Activated CD8-positive, alpha-beta T cell treated with anti-CD3 and anti-CD28 coated beads for 36 hours (primary cell): ENCODE measurements at places on chromosomes 13 and 19.

DNA sequence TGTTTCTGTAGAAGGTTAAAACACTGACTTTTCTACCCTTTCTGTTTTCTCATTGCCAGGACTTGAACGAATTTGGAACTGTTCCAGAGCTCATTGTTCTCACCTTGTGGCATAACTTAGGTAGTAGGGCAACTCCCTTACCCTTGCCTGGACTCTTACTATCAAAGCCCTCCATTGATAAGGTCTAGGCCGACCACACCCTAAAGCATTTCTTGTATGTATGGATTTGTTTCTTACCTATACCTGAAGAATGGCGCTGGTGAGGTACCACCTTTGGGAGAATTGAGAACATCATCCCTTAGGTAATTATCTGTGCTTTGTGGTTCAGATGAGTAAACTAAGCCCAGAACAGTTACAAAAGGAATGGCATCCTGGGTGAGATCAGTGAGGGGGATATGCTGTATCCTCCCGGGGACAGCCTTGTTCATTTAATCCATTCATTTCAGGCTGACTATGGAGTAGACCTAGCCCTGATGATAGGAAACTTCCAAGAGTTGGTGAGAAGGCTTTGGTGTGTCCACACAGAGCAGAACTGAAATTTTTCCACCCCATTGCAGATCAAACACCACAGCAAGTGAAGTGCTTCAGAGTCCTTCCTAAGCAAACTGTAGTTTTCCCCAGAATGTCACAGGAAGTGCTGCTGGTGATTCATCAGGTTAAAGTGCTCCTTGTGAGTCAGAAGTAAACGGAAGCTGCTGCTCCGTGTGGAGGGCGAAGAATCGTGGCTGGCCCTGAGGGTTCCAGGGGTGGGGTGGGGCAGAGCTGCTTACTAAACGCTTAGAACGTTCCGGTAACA lies 113.0 kb downstream of the TEX26 start:
- DNase-seq, result peak; percentile 86

DNA sequence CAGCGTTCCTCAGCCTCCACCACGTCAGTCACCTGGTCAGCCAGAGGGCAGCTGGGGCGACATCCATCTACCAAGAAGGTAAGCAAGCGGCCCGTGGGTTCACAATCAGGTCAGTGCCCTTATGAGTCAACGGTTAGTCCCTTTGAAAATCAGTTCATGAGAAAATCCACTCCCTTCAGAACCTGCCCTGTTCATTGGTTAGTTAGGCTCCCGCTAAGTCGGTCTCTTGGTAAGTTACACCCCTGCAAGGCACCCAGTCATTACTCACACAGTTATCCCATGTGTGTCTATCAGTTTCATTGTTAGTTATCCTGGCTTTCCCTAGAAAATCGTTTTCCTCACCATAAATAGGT lies 564 bp downstream of the SIGLECL1 start:
- DNase-seq, result no peak

GRCh38 chr13:48790199-48790598 lies 136.5 kb downstream of the CYSLTR2 start:
- no peak for DNase-seq

GRCh38 chr13:53494406-53494805 lies 465.8 kb downstream of the OLFM4 start:
- DNase-seq, result no peak

GRCh38 chr19:57888107-57888559 lies 704 bp downstream of the ZNF814 start:
- DNase-seq, result no peak

GRCh38 chr13:41054919-41055619 lies 6.2 kb upstream of the WBP4 start:
- no peak for DNase-seq

DNA sequence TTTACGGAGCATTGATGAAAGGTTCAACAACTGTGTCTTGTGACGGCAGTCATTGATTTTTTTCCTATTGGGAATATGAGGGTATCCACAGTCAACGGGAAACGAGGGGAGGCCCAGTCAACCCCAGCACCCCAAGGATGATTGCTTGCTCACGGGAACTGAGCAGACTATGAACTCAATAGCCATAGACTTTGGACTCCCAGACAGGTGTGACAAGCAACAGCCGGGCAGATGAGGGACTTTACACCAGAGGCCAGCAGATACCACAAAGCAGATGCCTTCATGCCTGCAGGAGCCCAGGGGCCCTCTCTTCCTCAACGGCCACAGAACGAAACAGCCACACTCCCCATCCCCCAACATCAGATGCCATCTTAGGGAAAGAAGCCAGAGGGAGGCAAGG lies 80.3 kb upstream of the FLT1 start:
- DNase-seq, result no peak

- no peak for DNase-seq
These were observed at the start of gene SYNE4 for GRCh38 chr19:36008336-36008978. Gene SYNE4 (minus strand): TSS chr19:36008813. CDS start chr19:36008681, 132 bp downstream.

GRCh38 chr19:13842291-13843103 lies 34.4 kb upstream of the NANOS3 start:
- peak; percentile 71 for DNase-seq

DNA sequence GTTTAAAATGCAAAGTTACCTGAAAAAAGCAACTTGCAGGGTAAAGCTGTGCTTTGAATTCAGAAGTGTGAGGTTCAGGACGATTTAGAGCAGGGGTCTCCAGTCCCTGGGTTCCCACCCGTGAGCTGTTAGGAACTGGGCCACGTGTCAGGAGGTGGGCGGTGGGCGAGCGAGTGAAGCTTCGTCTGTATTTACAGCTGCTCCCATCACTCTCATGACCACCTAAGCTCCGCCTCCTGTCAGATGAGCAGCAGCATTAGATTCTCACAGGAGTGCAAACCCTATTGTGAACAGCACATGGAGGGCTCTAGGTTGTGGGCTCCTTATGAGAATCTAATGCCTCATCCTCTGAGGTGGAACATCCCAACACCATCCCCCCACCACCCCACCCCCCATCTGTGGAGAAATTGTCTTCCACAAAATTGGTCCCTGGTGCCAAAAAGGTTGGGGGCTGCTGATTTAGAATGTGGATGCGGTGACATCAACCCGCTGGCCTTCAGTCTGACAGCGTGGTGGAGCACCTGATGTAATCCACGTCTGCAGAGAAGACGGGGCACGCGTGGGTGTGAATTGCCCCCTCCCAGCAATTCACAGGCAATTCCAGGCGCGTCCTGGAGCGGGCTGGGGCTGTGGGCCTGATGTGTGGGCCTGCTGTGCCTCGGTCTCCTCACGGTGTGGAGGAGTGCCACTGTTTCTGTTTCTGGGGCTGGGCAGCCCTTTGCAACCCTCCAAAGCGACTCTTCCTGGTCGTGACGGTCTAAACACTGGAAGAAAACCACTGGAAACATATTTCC lies 214.0 kb upstream of the SOX1 start:
- no peak for DNase-seq

DNA sequence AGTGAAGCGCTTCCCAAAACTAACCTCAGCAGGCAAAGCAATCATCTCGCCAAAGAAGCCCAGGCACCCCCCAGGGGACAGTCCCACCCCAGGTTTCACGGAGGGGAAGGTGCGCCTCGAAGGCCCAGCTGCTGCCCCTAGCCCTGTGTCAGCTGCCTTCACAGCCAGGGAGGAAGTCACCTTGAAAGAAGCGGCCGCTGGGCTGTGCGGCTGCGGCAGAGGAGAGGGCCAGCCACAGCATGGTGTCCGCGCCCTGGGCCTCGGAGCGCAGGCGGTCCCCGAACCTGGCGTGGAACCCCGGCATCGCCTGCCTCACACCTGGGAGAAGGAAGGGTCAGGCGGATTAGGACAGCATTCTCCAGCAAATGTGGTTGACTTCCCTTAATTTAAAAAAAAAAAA lies 35.0 kb downstream of the DHRS12 start:
- no peak for DNase-seq

- DNase-seq, result no peak
These were observed 38.6 kb downstream of the WDR87 start for GRCh38 chr19:37867831-37868230.

- no peak for DNase-seq
These were observed 678 bp upstream of the CD33 start for GRCh38 chr19:51224163-51224641.

- DNase-seq, result no peak
These were observed 35.7 kb upstream of the FAM216B start for GRCh38 chr13:42745655-42746054.

- no peak for DNase-seq
These were observed at the start of gene RGL3 for GRCh38 chr19:11418549-11419506. Gene RGL3 (minus strand): TSS chr19:11419314. CDS start chr19:11419278, 36 bp downstream.

- no peak for DNase-seq
These were observed 555.2 kb downstream of the SLITRK1 start for GRCh38 chr13:83327091-83327490.

DNA sequence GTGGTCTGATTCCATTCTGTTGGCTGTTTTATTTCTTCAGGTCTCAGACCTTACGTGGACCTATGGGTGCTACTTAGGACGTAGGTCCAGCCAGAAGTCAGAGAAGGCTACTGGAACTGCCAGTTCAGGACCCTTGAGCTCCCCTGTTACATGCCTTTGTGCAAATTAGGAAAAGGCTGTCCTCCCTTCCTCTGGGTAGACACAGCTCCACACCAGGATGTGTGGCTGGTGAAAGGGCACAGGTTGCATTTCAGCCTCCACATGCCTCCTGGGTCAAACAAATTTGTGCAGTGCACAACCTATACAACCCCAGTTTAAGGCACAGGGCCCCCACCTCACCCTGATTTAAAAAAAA lies 43.9 kb upstream of the MAP3K10 start:
- no peak for DNase-seq

DNA sequence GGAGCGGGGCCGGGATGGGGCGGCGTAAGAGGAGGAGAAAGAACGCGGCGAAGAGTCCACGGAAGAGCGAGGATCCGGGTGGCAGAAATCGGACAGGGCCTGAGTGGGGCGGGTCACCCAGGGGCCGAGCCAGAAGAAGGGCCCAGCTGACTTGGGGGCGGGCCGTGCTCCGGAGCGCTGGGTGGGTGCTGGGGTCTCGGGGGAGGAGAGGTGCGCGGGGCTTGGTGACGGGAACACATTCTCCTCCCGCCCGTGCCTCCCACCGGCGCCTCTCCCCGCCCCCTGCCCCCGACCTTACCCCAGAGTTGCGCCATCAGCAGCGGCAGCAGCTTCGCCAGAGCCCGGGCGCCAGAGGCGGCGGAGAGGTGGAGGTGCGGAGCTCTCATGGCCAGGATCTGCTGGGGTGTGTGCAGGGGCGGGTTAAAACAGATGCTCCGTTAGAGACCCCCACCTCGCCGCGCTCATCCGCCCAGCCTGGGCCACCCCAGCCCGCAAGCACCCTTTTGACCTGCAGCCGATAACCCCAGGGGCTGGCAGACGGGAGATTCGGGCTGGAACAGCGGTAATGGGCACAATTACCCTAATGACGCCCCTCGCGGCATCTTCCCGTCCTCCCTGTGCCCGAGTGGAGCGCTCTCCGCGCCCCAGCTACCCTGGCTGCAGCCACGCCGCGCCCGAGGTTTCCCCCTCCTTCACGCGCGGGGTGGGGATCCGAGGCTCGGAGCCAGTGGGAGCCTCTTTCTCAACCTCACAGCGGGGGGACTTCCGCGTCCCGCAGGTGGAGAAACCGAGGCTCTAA lies 565 bp downstream of the KLK10 start:
- DNase-seq, result no peak

- peak; percentile 65 for DNase-seq
These were observed 1.1 kb downstream of the TPT1 start for GRCh38 chr13:45339867-45340266.

DNA sequence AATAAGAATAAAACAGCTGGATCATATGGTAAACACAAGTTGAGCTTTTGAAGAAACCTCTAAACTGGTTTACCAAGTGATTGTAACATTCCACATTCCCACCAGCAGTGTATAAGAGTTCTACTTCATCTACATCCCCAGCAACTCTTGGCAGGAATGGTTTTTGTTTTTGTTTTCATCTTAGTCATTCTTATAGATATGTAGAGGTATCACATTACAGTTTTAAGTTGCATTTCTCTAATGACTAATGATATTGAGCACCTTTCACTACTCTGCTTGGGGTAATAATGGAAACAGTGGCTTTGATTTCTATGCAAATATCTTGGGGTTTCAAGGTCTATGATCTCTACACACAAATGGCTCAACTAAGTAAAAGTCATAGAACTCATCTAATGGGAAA lies 614.5 kb downstream of the TBC1D4 start:
- DNase-seq, result no peak

DNA sequence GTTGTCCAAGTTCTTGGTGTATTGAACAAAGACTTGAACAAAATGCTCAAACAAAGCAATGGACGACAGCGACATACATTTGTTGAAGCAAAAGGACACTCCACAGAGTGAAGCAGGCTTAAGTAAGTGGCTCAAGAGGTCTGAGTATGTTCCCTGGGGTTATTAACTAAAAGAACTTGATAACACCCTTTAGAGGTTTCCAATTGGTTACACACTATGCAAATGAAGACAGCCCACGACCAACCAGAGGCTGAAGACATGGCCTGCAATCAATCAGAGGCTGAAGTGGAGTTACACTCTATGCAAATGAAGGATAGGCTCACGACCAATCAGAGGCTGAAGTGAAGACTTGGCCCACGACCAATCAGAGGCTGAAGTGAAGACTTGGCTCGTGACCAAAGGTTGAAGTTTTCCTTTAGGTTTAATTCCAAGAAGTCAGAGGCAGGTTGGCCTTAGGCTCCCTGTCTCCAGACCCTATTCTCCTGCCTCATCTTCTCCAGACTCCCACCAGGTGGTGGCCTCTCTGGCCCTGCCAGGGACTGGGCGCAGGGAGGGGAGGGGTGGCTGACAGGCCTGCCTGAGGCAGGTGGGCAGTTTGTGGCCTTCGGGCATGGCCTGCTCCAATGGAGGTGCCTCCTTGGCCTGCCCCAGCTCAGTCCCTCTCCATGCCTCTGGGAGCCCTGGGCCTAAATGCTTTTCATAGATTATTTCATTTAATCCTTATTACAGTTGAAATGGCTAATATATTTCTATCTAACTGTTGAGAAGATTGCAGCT lies 38.1 kb downstream of the CCDC169 start:
- no peak for DNase-seq

- DNase-seq, result no peak
These were observed 6.6 kb upstream of the ESD start for GRCh38 chr13:46803586-46803985.

- no peak for DNase-seq
These were observed 158.9 kb downstream of the CACNA1A start for GRCh38 chr19:13347367-13347766.

DNA sequence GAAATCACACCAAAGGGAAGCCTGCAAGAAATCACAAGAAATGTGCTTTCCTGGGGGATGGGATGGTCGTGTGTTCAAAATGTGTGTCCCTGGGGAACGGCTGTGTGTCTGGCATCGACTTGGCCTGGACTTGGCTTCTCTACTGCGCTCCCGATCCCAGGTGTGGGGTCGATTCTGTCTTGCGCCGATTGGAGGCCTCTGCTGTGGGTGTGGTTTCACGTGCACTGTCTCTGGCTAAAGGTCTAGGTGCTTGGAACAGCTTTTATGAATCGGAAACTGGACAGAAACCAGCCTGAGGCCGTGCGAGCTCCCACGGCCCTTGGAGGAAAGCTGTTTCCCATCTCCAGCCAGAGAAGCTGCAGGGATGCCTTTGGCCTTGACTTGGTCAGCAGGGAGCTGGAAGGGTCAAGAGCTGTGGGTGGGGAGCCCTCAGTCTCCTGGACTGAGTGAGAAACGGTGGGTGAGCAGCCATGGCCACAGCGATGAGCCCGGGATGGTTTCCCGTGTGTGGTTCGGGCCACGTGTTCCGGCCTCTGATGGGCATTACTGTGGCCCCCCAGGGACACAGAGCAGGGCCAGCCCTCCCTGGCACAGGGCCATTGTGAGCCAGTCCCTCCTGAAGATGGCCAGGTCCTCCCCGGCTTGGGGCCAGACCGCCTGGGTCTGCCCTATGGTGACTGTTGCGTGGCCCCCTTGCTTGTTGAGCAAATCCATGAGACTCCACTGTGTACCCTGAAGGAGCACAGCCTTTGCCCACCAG lies 29.7 kb downstream of the MCF2L start:
- no peak for DNase-seq

- no peak for DNase-seq
These were observed 69.8 kb downstream of the LRCH1 start for GRCh38 chr13:46622630-46623256.
